ENCODE measurements at places on chromosomes 2 and 18.

GRCh38 chr2:192194265-192194865 lies 368 bp downstream of the TMEFF2 start:
- DNase-seq, result no peak

DNA sequence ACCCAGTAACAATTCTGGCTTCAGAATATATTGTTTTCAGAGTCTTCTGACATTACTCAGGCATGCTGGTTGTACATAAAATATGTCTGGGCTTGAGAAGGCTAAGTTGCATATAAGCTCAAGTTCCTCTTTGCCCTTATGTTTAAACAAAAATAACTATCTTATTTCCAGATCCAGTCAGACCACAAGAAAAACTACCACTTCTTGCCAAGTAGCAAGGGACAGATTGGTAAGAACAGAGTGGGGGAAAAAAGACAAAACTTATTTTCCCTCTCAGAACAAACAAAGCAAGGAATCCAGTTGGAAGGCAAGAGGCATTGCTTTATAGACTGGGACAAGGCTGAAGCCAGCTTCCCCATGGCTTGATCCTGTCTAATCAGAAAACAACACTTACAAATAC lies 1036.7 kb upstream of the CELF4 start:
- DNase-seq, result no peak

DNA sequence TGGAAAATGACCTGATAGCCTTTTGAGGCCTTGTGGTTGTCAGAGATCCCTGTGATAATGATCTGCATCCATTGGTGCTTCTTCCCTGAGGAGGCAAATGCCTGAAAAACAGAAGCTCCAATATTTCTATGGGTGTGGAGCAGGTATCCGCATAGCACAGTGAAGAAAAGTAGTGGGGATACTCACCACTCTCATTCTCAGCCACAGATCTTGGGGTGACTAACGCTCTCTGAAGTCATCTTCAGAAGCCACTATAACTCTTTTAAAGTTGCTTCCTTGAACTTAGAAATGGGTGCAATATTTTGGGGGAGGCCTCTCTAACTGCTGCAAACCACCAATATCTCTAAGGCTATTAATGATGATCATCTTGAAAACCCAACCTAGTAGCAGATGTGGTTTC lies 46.2 kb downstream of the ARHGAP15 start:
- peak; percentile 0 for DNase-seq

DNA sequence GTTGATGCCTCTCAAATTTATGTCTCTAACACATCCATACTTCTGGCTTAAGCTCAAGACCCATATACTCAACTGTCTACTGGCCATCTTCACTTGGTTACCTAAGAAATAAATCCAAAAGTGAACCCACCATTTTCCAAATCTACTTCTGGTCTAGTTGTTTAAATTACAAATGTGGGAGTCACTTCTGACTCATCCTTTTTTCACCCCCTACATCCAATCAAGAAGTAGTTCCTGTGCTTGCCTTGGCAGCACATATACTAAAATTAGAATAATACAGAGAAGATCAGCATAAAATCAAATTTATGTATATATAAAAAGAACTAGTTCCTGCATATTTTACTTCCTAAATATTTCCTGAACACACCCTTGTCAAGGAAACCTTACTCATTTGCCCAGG lies 53.6 kb downstream of the STRN start:
- DNase-seq, result no peak

- no peak for DNase-seq
Measured at GRCh38 chr2:16686641-16687040, 21.0 kb upstream of the CYRIA start.

GRCh38 chr2:4962419-4962818 lies 729.8 kb upstream of the SOX11 start:
- no peak for DNase-seq

GRCh38 chr2:62184512-62185230 lies 11.2 kb upstream of the B3GNT2 start:
- DNase-seq, result no peak

DNA sequence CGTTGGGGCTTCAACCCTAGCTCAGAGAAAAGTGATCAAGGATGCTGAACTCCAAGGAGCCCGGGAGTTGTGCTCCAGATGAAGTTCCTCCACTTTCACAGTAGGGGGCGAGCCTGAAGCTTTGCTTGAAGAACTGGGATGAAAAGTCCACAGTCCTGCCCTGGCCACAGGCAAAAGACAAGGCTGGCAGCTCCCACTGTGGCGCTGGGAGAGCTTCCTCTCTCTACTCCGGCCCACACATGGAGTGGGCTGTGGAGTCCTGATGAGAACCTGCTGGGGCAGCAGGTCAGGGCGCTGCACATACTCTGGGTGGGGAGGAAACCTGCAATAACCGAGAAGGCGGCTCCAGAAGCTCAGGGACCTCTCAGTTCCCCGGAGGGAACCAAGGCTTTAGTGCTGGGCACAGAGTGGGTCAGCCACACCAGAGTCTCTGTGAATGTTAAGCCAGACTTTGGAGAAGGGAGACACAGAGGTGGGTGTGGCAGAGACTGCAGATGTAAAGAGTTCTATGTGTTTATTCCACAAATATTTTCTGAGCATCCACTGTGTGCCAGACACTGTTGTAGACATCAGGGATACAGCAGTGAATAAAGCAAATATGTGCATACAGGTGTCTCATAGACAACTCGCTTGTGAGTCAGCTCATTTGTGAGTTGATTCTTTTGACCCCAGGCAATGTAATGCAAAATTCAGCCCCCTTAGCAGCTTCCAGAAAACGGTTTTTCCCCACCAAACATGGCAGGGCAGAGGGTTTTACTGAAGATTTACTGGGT lies 48.0 kb upstream of the MRPL33 start:
- peak; percentile 1 for DNase-seq

DNA sequence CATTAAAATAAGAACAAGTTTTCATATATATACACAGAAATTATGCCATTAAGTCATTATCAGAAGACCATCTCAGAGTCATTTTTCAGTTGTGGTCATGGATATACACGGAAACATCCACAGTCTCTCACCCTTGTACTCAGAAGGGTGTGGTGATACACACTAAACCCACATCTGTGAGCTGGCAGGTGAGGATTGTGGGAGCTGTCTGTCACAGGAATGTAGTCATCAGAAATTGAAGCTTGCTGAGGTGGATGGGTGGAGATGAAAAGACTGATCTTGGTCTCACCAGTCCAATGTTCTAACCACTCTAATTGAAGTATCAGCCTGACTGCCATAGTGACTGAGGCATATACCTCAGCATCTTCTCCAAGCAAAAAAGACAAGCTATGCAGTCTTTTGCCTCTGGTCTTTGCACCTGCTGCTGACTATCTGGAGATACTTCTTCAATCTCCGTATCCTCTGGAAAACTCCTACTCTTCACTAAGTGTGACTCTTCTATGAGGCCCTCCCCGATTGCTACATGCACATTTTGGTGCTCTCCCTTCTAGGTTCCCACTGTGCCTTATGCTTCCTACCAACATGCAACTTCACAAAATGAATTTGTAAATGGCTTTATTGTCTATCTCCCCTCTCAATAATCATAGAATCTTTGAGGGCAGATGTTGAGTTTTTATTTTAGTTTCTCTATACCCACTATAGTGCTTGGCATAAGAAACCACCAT lies 232.8 kb downstream of the DYM start:
- peak; percentile 29 for DNase-seq

- no peak for DNase-seq
Measured at GRCh38 chr2:120598416-120598815, 137.3 kb upstream of the GLI2 start.

DNA sequence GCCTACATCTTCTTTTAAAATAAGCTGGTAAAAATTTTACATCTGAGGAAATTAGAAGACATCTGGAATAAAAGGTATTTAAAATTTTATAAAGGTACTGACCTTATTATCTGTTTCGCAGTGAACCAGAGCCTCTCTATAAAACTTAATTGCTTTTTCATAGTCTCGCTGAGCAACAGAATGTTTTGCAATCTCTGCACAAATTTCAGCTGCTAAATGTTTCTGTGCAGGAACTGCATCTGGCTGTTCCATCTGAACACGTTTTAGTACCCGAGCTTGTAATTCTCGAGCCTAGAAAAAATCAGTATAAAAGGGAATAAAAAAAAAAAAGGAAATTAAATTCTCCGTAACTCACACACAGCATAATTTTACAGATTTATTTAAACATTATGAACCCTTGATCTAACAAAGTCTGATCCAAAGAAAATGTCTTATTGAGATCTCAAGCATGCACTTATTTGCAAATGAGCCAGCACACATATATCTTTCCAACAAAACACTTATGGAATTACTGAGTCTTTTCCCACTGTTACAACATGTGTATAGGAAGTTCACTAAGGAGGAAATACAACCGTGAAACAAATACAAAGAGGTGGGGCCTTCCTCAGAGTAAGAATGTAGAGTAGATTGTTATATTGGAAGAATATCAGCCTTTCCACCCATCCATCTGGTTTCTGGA lies 51.8 kb downstream of the TTC21B start:
- DNase-seq, result no peak

DNA sequence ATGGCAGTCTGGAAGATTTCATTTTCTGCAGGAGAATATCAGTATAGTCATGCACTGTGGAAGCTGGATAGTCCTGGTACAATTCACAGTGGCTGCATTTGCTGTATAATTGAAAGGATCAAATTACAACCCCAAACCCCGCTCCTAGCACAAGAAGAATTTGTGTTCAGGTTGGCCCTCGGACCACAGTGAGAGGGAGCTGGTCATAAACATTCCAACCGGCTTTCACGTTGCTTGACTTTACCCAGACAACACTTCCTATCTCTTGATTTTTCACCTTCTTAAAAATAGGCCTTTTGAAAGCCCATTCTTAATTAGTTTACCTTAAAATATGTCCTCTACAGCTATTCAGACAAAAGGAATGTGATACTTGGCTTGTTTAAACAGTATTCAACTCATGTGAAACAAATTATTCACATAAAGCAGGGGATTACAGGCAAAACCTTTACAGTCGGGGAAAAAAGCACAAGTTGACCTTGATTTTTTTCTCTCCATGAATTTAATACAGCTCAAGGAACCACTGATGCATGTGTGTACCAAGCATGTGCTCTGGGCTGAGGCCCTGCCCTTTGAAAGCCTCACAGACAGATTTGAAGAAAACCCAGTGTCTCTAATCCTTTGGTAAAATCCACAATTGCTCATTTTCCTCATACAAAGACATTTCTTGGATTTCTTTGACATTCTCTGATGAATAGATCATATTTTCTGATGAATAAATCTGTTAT lies 143.0 kb upstream of the SOX11 start:
- no peak for DNase-seq

- no peak for DNase-seq
Measured at GRCh38 chr2:119024152-119024551, 82.2 kb downstream of the MARCO start.

GRCh38 chr2:179340678-179341077 lies 76.0 kb upstream of the SESTD1 start:
- no peak for DNase-seq

- no peak for DNase-seq
Measured at GRCh38 chr2:172597176-172597842, 41.4 kb downstream of the PDK1 start.

DNA sequence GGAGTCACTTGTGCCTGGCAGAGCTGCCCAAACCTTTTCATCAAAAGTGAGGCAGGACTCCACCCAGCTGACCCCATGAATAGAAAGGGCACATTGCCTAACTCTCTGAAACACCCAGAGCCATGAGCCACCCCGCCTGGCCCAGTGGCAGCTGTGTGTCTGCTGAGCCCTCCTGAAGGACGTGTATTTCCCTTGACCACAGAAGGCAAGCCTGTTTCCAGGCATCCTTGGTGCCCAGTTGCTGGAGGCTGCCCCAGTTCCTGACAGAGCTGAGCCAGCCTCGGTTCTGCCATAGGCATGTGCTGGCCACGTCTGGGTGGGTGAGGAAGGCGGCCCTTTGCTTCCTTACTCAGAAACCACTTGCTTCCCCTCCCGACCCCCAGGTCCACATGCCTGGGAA lies 124.7 kb upstream of the GLI2 start:
- no peak for DNase-seq

DNA sequence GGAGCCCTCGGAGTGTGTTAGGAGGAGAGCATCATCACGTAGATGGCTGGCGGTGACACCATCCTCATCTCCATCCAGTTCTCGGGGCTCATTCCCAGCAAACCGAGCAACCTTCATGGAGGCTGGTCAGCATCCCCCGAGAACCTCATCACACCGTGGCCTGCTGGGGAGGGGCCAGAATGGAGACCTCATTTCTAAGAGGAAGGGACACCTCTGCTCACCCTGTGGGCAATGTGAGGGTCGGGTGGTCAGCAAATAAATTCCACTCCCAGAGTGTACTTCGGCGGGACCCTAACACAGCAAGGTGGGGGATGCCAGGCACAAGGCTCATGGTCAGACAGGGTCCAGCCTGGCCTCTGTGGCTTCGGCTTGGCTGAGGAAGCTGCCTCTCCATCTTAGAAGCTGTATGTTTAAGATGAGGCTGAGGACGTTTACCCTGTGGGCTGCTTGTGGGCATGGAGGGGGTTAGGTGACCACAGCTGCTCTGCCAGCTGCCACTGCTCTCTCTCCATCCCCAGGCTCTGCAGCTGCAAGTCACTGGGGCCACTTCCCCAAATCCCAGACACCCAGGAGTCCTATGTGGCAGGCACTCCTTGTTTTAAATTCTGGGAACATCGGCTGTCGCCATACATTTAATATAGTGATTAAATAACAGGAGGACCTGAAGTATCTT lies 56.5 kb upstream of the PXDN start:
- no peak for DNase-seq

DNA sequence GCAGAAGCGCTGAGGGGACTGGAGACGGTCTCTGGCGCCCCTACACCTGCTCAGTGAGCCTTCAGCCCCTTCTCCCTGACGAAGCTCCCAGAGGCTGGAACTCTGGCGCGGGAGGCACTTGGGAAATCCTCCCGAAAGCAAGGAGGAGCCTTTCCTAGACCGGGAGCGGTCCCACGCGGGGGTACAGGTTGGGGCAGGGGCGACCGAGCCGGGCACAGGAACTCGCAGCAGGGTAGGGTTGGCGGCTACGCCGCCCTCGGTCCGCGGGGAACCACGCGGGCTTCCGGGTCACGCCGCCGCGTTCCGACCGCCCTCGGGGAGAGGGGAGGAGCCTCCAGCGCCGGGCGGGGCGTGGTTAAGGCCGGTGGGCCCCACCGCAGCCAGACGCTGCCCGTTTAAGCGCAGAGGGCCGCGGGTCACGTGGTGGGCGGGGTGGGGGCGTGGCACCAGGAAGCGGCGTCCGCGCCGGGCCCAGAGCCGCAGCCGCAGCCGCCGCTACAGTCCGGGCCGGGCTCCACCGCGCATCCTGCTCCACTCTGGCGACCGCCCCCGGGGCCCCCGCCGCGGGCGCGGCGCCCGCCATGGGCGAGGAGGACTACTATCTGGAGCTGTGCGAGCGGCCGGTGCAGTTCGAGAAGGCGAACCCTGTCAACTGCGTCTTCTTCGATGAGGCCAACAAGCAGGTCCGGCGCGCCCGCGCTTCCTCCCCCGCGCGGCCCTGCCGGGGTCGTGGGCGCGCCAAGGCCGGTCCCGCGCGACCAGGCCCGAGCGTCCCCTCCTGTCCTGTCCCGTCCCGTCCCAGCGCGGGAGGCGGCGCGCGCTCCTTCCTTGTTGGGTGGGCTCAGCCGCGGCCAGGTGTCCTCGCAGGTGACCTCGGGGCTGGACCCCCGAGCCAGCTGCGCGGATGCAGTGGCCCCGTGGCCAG lies at the start of gene RMC1:
RMC1 (plus strand) TSS at position 474 of the 925 bp plus-strand sequence; CDS start at position 582, 108 bp downstream.
- peak; percentile 96 for DNase-seq

All from stimulated activated naive CD4-positive, alpha-beta T cell treated with Interleukin-2 at 50 U/mL for 16 hours (primary cell).